Gastroesophageal sphincter (tissue), 4 donors: ENCODE measurements at places on chromosomes 6 and 20. TPM values are rescaled to one million over a fixed set of nuclear protein-coding genes. Genes with fewer than 3 reads are reported as not detected.

- peak; percentile 80 for ATAC-seq
These were observed 124.1 kb upstream of the NEDD9 start for GRCh38 chr6:11356404-11357155.

DEFB132 gene
- not detected for total RNA-seq

GRCh38 chr6:124119596-124119995 is 315.9 kb downstream of the NKAIN2 start:
- no peak for ATAC-seq

GRCh38 chr20:63434599-63435378 is 37.7 kb downstream of the KCNQ2 start:
- ATAC-seq: no peak

BICRAL gene
- total RNA-seq: 19.6 TPM

DNA sequence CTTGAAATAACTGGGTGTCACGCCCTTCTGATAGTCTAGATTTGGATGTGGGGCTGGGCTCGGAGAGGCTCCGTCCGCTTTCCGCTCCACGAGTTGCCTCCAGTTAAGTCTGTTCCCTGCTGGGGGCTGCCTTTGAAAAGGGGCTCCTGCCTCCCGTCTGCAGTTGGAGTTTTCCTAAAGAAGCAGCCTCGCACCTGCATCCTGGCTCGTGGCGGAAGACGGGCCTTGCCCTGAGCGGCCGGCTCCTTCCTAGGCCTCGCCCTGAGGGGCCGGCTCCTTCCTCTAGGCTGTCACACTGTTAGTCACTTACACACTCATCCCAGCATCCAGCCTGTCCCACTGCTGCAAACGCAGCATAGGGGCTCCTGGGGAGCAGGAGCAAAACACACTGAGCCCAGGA is 74.4 kb downstream of the SMOC2 start:
- ATAC-seq: no peak

DNA sequence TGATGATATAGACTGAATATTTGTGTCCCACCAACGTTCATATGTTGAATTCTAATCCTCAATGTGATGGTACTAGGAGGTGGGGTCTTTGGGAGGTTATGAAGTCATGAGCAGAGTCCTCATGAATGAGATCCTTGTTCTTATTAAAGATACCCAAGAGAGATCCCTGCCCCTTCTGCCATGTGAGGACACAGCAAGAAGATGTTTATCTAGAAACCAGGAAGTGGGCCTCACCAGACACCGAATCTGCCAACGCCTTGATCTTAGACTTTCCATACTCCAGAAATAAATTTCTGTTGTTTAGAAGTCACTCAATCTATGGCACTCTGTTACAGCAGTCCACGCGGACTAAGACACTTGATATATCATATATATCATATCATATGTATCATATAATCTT is 67.7 kb upstream of the GCM1 start:
- no peak for ATAC-seq

EFCAB8 gene
- total RNA-seq: not detected

SMLR1 gene
- total RNA-seq: not detected

GRCh38 chr6:108672641-108673040 is 111.9 kb downstream of the FOXO3 start:
- ATAC-seq: no peak

GRCh38 chr20:41175201-41175651 is 37.9 kb downstream of the PLCG1 start:
- ATAC-seq: no peak

GRCh38 chr6:140059947-140060346 is 685.5 kb upstream of the CITED2 start:
- ATAC-seq: no peak

GRCh38 chr6:32147401-32148132 is 4.2 kb downstream of the PRRT1 start:
- ATAC-seq: no peak

IMPG1 gene
- 0.42 TPM for total RNA-seq

DNA sequence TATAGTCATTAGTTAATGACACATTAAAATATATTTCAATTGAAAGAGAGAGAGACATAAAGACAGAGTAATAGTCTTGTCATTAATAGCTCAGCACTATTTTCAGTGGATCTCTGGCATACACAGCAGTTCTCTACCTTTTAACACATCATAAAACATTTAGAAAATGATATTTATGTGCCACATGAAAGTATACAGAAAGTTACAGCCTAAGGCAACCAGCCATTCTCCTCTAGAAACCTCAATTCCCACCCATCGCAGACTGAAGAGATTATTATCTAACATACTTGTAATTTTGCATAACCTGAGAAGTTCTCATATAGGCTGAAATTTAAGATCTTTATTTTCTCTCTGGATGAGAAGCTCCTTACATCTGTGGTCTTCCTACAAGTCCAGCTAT is 58.7 kb upstream of the FAM83B start:
- ATAC-seq: no peak

TMEM181 gene
- total RNA-seq: 30.2 TPM

DNA sequence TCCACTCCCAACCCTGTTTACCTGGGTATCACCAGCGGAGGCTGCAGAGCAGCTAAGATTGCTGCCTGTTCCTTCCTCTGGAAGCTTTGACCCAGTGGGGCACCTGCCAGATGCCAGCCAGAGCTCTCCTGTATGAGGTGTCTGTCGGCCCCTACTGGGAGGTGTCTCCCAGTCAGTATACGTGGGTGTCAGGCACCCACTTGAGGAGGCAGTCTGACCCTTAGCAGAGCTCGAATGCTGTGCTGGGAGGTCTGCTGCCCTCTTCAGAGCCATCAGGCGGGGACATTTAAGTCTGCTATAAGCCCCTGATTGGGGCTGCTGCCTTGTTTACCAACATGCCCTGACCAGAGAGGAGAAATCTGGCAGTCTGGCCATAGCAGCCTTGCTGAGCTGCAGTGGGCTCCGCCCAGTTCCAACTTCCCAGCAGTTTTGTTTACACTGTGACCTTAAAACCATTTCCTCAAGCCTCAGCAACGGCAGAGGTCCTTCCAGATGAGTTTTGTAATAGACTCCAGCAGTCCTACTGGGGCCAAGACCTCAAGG is 2.8 kb downstream of the RAET1E start:
- ATAC-seq: peak; percentile 73

- ATAC-seq: no peak
These were observed 315.2 kb upstream of the SOX4 start for GRCh38 chr6:21278375-21278745.

HRH3 gene
- total RNA-seq: not detected

PAK5 gene
- 0.54 TPM for total RNA-seq

GRCh38 chr6:44179648-44180047 is 21.0 kb downstream of the CAPN11 start:
- ATAC-seq: no peak

- ATAC-seq: no peak
These were observed 36.4 kb upstream of the SAMD3 start for GRCh38 chr6:130259140-130259539.

ARMC12 gene
- not detected for total RNA-seq

DNA sequence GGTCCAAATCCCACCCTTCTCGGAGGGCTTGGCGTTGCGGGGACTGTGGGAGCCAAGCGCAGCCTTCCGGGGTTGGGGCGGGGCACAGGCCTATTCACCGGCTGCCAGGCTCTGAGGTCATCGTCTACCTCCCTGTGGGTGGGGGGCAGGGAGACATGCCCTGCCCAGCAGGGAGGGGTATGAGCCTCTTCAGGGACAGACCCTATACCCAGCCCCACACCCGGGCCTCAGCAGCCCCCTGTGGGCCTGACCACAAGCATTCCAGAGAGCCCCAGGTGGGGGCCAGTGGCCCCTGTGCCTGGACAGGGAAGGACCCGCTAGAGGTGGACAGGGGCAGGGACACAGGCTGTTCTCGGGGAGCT is 11.6 kb downstream of the LAMA5 start:
- no peak for ATAC-seq

GRCh38 chr20:22088882-22089281 is 383.4 kb downstream of the PAX1 start:
- ATAC-seq: no peak

FAM209B gene
- total RNA-seq: not detected

CST4 gene
- not detected for total RNA-seq

DNA sequence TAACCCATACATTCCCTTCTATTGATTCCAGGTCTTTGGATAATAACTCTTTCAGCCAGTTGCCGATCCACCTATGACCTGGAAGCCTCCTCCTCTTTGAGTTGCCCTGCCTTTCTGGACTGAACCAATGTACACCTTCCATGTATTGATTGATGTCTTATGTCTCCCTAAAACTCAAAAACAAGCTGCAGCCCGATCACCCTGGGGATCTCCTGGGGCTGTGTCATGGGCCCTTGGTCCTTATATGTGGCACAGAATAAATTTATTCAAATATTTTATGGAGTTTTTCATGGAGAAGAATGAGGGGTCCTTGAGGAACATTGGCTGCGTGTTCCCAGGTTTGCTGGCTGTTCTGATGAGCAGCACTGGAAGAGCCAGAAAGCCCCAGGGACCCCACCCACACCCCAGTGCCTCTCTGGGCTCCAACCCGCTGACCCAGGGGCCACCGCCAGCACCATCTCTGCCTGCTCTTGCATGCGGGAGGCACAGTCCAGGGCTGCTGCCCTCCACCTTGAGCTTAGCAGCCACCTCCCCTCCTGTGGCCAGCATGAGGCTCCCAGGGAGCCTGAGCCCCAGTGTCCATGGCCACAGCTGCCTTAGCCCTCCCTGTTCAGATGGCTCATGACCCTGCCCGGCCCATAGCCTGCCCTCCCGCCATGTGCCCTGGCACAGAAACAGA is 36.5 kb upstream of the CST7 start:
- no peak for ATAC-seq

PDSS2 gene
- 12.2 TPM for total RNA-seq

DNA sequence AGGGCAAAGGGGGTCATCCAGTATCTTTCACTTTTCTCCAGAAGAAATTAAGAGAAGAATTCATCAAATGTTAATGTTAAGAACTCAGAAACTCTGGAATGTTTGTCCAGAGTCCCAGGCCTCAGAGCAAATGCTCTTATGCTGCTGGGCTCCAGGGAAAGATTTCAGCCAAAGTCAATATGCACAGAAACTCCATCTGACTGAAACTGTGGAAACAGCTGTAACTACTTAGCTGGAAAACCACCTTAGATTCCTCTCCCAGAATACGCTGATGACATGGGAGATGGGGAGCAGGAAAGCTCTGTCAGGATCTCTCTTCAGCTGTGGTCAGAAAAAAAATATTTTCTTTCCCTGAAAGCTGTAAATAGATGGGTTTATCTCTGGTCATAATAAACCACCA is 559.6 kb downstream of the RFPL4B start:
- no peak for ATAC-seq

GRCh38 chr20:24365670-24366069 is 103.8 kb upstream of the SYNDIG1 start:
- no peak for ATAC-seq

ZSCAN23 gene
- 8.1 TPM for total RNA-seq

GRCh38 chr6:70811788-70812187 is 144.1 kb downstream of the SMAP1 start:
- no peak for ATAC-seq

GRCh38 chr20:60695226-60696000 is 556.6 kb upstream of the CDH4 start:
- ATAC-seq: no peak

DNA sequence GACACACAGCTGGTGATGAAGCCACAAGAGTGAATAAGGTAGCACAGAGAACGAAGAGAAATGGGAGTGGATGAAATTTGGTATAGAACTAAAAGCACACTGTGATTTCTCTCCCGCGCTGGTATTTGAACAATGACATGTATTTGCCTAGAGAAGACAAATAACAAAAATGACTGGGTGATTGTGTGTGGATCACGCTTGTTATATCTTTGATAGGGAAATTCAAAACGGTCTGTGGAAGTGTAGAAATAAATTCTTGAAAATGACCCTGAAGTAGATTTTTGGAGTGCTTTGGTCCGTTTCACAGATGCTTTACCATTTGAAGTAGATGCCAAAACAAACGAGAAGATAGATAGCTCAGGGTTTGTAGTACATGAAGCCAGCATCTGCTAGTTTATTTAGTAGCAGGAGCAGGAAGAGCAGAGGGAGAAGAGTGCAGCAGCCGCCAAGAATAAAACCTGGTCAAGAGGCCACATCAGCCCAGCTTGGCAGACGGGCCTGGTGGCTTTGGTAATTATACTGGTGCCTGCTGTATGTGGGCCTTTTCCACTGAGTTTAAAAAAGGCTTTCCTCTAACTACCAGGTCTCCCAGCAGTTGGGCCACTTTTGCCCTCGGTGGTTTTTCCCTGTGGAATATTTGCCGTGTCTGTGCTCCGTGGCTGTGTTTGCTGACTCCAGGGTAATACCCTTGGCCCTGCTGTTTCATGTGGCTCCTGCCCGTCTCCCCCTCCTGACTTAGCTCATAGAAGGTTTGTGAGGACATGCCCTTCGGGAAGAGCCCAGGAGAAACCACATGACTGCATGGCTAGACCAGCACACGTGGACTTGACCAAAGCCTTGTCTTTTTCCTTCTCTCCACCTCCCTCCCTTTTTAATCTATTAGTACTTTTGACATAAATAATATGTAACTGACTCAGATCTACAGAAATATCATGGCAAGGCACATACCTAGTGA is 294.0 kb downstream of the SOX4 start:
- no peak for ATAC-seq

DNA sequence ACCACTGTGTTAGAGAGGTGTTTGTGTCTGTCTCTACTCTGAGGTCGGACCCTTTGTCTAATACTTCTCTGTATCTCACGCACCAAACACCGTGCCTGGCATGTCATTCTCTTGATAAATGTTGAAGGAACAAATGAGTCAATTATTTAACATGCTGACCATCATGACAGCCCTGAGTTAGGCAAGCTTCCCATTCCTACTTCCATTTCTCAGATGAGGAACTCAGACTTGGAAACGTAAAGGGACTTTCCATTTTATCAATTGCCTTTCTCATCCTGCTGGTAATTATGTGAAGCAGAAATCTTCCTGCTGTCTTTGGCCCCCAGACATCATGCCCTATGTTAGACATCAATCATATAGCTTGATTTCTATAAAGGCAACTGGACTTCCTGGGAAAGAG is 227.0 kb upstream of the ECI2 start:
- no peak for ATAC-seq

DNA sequence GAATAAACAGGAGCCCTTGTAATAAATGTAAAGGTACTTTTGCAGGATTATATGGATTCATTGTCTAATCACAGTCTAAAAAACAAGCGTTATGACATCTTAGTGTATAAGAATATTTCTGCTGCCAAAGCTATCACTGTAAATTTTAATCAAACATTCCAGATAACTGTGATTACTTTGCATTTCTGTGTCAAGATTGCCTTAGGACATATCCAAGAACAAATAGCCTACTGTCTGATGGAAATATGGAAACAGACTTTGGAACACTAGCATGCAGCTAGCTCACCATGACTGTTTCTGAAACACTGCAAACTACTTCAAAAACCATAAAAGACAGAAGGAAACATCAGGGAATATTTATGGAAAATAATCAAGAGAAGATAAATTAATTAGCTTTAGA is 248.7 kb upstream of the ASCC3 start:
- no peak for ATAC-seq

FAM210B gene
- total RNA-seq: 60.6 TPM
